ENCODE measurements at places on chromosomes 12 and 14.

DNA sequence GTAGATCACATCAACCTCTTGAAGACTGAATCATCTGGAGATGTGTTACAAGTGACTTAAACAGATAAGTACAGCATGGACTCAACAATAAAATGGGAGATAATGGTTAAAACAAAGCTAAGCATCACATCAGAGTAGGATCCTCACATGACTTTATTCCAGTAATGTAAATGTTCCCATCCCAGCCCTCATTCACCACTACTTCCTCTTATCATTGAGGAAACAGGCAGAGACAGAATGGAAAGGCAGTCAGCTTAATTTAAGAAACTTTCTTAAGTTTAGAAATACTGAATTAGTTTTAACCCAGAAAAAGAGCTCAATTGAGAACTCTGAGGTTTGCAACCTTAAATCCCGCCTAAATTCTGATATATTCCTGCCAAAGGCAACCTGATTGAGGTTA lies 1.2 kb upstream of the ALG10 start:
- no peak for DNase-seq

DNA sequence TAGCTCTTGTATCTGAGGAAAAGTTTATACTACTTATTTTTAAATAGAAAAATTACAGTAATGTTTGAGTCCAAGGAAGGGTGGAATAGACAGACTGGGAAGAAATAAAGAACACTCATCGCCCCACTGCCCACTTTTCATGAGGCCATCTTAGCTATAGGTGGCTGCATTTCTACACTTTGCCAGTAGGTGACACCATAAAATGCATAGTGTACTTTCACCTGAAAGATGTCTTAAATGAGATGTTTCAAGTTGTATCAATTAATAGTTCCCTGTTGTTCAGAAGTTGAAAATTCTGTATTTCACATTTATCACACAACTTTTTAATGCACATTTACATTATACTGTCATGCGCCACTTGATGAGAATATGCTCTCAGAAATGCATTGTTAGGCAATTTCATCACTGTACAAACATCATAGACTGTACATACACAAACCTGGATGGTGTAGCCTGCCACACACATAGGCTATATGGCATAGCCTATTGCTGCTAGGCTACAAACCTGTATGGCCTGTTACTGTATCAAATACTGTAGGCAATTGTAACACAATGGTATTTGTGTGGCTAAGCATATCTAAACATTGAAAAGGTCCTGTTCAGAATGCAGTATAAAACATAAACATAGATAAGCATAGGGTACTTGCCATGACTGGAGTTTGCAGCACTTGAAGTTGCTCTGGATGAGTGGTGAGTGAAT lies 27.6 kb downstream of the PMCH start:
- DNase-seq: no peak

DNA sequence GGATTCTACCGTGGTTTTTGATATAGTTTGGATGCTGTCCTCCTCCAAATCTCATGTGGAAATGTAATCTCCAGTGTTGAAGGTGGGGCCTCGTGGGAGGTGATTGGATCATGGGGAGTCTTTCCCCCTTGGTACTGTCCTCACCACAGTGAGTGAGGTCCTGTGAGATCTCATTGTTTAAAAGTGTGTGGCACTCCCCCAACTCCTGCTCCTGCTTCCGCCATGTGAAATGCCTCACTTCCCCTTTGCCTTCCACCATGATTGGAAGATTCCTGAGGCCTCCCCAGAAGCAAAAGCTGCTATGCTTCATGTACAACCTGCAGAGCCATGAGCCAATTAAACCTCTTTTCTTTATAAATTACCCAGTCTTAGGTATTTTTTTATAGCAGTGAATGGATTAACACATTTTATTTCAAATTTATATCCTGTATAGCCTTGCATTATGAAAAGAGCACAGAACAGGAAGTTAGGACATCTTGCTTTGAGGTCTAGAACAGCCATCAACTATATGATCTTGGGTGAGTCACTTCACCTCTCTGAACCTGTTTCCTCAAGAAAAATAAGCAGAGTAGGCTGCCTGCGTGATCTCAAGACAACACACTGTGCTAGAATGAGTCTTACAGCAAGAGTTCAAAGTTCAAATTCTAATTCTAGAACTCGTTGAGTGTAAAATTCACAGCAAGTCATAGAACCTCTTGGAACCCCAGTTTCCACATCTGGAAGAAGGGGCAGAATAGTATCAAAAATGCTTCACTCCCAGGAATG lies 160.9 kb upstream of the EEA1 start:
- no peak for DNase-seq

- no peak for DNase-seq
These were observed 24.2 kb upstream of the STXBP6 start for GRCh38 chr14:25074099-25074685.

DNA sequence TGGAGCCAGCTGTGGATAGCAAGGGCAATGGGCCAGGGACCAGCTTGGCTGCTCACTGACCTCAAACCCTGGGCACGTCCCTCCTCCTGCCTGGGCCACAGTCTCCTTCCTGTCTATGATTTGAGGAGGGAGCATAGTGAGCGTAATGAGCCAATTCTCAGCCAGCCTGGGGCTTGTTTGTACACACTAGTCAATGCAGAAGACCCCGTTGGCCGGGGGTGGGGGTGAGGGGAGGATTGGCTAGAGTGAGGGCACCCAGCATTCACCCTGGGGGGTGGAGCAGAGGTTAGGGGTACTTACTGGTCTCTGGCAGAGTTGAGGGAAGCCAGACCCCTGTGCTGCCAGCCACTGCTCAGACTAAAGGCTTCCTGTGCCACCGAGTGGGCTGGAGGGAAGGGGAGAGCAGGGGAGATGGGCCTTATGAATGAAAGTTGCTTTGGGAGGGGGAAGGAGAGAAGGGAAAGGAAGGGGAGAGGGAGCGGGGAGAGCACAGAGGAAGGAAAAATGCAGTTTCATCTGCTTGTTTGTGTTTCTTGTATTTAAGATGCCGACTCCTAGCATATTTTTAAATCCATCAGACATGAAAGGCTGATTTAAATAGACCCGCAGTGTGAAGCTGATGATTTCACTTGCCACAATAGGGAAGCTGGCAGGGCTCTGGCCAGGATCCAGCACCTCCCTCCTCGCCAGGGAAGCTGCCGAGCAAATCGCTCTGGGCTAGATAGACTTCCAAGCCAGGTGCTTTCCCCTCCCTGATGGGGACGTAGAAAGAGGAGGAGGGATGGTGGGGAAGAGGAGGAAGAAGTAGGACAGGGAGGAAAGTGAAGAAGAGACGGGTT lies 114.0 kb downstream of the PRMT8 start:
- no peak for DNase-seq

- no peak for DNase-seq
These were observed 113.3 kb upstream of the AMIGO2 start for GRCh38 chr12:47193066-47193465.

DNA sequence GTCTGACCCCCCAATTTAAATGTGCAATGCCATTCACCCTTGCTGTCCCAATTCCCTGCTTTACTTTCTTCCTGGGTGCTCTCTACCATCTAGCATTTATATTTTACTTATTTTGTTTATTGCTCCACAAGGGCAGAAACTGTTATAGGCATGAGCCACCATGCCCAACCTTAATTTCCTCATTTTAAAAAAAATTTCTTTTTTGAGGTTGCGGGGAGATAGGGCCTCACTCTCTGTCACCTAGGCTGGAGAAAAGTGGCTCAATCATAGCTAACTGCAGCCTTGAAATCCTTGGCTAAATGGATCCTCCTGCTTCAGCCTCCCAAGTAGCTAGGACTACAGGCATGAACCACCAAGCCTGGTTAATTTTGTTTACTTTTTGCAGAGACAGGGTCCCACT lies 13.0 kb downstream of the HPD start:
- no peak for DNase-seq

DNA sequence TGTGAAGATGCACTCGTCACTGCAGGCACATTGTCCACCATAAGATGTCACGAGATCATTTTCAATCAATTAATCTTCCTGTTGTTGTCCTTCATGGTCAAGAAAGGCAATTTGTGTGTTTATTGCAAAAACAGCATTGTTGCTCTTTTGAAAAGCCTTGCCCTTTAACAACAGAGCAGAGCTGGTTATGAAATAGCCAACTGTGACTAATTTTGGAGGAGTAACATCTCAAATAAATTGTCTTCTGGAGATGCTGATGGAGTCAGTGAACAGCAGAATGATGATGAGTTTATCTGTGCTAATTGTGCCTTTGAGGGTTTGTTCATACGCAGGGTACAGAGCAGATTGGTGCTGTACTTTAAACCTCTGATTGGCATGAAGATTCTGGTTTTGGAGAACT lies 88.3 kb upstream of the E2F7 start:
- DNase-seq: no peak

DNA sequence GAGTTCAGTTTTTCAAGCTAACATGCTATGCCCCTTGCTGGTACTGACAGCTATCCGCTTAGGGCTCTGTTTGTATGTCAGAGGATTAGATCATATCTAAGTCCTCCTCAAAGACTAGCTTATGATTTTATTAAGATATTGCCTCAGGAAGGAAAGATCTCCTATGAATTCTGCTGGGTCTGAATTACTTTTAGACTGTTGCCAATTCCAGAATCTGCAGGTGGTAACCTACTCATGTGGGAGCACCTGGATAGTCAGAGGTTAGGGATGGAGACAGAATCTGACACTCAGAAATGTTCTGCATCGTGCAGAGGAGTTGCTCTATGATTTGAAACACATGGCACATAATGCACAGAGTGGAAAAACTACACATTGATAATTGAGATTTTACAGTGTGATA lies 843.4 kb downstream of the SLC6A15 start:
- no peak for DNase-seq

DNA sequence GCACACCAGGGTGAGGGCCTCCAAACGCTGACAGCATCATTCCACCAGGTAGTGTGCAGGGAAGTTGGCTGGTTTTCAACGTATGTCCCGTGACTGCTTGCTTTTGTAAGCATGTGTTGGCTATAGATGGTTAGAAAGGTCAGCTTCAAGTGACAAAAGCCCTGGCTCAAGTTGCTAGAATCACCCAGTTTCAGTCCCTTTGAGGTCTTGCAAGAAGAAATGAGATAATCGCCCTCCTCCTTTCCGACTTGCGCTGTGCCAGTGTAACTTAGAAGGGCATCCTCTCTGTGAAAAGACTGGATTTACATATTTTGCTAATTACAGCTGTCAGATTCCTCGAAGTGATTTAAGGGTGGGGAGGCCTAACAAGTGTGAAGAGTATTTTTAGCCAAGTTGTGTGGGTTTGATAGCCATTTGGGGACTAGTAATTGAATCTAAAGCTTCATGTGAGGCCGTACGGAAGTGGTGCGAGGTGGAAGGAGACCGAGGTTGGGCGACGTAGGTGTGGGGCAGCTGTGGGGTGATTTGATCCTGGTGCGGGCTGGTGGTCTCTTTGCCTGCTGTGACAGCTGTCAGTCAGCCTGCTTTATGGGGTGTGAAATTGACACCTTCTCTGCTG lies 94.7 kb downstream of the CHST11 start:
- DNase-seq: no peak

GRCh38 chr14:71729596-71729995 lies 202.6 kb upstream of the RGS6 start:
- DNase-seq: no peak

DNA sequence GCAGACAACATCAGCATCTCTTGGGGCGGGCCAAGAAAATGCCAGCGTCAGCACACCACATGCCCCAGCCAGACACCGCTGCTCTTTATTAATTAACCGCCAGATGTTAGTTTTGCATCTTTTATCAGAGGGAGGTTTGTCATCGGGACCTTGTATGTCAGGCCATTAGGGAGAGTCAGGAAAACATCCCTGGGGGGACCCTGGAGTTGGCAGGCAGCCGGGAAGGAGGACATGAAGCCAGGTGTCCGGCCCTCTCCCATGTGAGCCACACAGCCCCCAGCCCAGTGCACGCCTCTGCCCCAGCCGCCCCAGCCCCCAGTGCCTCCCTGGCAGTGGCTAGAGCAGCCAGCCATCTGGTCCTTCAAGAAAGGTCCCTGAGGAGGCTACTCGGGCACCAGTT lies 56.9 kb upstream of the FAM222A start:
- DNase-seq: no peak

DNA sequence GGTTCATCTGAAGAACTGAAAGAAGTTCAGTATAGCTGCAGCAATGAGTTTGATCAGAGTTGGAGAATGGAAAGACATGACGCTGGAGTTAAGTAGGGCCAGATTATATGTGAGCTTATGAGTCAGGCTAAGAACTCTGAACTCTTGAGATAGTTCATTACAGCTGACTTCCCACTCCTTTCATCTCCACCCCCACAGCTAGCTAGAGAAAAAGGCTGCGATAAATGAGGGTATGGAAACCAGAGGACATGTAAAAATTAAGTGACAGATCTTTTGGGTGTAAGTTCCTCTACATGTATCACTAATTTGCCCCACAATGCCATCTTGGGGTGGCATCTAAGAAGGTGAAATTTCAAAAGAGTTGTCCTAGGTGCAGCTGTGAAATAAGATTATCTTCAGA lies 28.6 kb downstream of the PYM1 start:
- DNase-seq: no peak

- no peak for DNase-seq
These were observed 33.8 kb downstream of the TOGARAM1 start for GRCh38 chr14:44995770-44996294.

DNA sequence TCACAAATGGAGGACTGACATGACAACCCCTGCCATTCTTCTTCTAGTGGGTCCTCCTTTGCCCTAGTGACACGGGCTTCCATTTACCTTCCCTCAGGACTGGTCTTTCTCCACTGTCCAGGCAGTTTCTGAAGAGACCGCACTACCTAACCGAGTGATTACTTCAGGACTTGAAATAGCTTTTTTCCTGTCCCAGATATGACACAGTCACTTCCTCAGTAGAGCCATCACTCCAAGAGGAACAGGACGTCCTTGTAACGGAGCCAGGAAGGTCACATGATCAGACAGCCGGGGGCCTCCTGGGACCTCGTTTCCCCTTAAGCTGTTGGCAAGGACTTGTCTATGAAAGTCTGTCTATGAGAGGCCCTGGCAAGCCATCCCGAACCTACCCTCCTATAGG lies 62.3 kb downstream of the FOS start:
- DNase-seq: no peak

DNA sequence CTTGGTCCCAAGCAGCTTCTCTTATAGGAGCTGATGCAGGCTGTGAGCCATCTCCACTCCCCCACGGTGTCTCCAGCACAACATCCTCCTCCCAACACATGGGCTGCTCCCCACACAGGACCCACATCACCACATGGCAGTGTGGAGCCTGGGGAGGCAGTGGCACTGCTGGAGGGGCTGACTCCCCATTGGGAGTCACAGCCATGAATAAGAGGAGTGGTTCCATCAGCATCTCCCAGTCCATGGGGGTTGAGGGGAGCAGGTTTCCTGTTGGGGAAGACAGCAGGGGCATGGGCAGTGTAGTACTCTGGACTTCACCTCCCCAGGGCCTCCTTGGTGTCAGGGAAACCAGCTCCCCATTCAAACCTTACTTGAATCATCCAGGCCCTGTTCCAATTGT lies 40.5 kb upstream of the OXA1L start:
- no peak for DNase-seq

Data from vagina (tissue), 2 donors.